ENCODE measurements at places on chromosomes 7 and 10.
A peak's percentile ranks its signal among the peaks of the same experiment; 100 is the strongest.

DNA sequence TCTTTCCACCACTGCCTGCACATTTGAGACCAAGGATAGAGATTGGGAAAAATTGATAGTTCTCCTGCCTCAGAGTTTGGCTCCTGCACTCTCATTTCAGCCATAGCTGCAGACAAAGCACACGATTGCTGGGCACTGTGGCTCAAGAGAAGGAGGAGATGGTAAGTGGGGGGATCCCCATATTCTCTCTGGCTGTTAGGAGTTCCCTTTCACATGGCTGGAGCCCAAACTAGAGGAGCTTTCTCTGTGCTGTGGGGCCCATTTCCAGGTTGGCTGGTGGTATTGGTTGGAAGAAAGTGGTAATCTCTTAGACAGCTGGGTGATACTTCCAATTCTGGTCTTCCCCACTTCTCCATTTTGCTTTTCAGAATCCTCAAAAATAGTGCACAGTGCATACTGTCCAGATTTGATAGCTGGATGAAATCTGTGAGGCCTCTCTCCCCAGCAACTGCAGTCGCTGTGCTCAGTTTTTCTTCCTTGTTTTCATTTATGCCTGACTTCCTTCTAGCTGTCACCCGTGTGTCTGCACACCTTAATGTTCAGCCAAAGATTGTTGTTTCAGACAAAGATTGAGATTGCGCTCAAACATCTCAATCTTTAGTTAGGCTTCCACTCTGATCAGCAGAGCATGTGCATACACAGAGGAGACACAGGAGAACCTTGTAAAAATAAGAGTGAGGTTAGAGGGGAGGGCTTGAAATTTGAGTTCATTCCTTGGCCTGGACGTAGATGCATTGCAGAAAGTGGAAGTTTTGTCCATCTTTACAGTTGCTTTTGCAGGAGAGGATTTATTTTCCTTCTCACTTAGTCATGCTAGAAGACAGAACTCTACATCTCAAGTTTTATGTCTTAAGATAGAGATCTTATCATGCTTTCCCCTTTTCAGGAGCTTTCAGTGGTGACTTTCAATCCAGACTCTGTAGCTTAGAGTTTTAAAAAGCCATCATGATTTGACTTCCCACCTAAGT, 28.6 kb downstream of the RABGEF1 start:
- no peak for DNase-seq
- no peak overlapping the region for H3K4me3 ChIP-seq
- H3K27me3 ChIP-seq: no peaks in the 10 kb centered on the region
- peaks cover 29% of the 10 kb centered on the region for H3K4me1 ChIP-seq

- no peak overlapping the region for H3K4me3 ChIP-seq
- no peaks in the 10 kb centered on the region for H3K4me1 ChIP-seq
- H3K27ac ChIP-seq: no peak overlapping the region
Measured at GRCh38 chr7:91342346-91342745, 78.1 kb downstream of the FZD1 start.

DNA sequence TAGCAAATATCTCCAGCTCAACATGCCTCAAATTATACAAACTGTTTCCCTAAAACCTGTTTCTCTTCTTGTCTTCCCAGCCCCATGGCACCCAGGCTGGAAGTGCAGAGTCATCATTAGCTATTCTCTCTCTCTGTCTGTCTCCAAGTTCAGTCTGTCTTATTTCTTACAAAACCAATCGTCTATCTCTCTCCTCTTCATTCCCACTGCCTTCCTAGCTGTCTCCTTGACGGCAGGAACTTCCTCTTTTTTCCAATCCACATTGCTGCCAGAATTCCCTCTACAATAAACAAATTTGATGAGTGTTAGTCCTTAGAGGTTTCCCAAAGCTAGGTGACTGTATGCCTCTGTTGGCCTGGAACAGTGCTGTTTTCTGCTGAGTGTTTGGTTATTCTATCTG, 14.9 kb upstream of the ZNRF2 start:
- DNase-seq: no peak
- no peaks in the 10 kb centered on the region for H3K36me3 ChIP-seq
- H3K27ac ChIP-seq: no peak overlapping the region
- H3K4me1 ChIP-seq: no peaks in the 10 kb centered on the region

- no peak overlapping the region for H3K27ac ChIP-seq
- DNase-seq: no peak
- no peaks in the 10 kb centered on the region for H3K4me1 ChIP-seq
- no peaks in the 10 kb centered on the region for H3K27me3 ChIP-seq
Measured at GRCh38 chr10:56537984-56538383, 176.9 kb upstream of the ZWINT start.

DNA sequence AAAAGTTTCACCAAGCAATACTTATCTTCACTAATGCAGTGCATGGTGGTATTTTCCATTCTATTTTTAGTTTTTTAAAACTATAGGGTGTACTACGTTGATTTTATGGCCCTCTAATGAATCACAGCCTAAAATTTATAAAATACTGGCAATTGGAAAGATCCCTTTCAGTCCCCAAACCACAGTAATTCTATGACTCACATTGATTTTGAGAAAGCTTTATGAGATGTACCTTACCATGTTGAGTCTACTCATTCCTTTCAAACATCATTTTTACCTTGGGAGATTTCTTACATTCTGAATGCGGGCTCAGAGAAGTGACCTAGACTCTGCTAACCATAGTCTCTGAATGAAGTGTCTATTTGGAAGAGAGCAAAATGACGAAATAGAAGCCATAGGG, 141.6 kb downstream of the GPR85 start:
- no peak overlapping the region for H3K27ac ChIP-seq
- no peak overlapping the region for H3K4me3 ChIP-seq
- no peak for DNase-seq

GRCh38 chr10:33899578-33900531, 565.4 kb upstream of the NRP1 start:
- no peak overlapping the region for H3K4me3 ChIP-seq
- H3K4me1 ChIP-seq: no peaks in the 10 kb centered on the region
- H3K36me3 ChIP-seq: no peaks in the 10 kb centered on the region
- no peak for DNase-seq
- H3K27ac ChIP-seq: no peak overlapping the region

- no peaks in the 10 kb centered on the region for H3K36me3 ChIP-seq
- H3K4me1 ChIP-seq: no peaks in the 10 kb centered on the region
- peaks cover 26% of the 10 kb centered on the region for H3K27me3 ChIP-seq
Measured at GRCh38 chr10:14356921-14357320, 26.2 kb upstream of the FRMD4A start.

- DNase-seq: no peak
- H3K27ac ChIP-seq: no peak overlapping the region
- no peaks in the 10 kb centered on the region for H3K36me3 ChIP-seq
- no peak overlapping the region for H3K4me3 ChIP-seq
- no peaks in the 10 kb centered on the region for H3K4me1 ChIP-seq
- peaks cover 18% of the 10 kb centered on the region for H3K27me3 ChIP-seq
Measured at GRCh38 chr10:3502673-3503072, 282.3 kb downstream of the KLF6 start.

- H3K27ac ChIP-seq: no peak overlapping the region
- no peaks in the 10 kb centered on the region for H3K27me3 ChIP-seq
- no peak overlapping the region for H3K4me3 ChIP-seq
- DNase-seq: no peak
- H3K36me3 ChIP-seq: no peaks in the 10 kb centered on the region
Measured at GRCh38 chr7:82810558-82811259, 352.0 kb downstream of the PCLO start.

GRCh38 chr10:125249948-125250347, 89.6 kb upstream of the CTBP2 start:
- H3K27me3 ChIP-seq: no peaks in the 10 kb centered on the region
- no peak overlapping the region for H3K27ac ChIP-seq
- DNase-seq: no peak
- H3K4me1 ChIP-seq: no peaks in the 10 kb centered on the region

GRCh38 chr7:30168835-30169573, 34.2 kb downstream of the MTURN start:
- no peak overlapping the region for H3K27ac ChIP-seq
- H3K27me3 ChIP-seq: no peaks in the 10 kb centered on the region
- H3K36me3 ChIP-seq: no peaks in the 10 kb centered on the region
- H3K4me3 ChIP-seq: no peak overlapping the region
- DNase-seq: no peak

- peak; percentile 18 for DNase-seq
- H3K27me3 ChIP-seq: no peaks in the 10 kb centered on the region
- H3K36me3 ChIP-seq: no peaks in the 10 kb centered on the region
- no peak overlapping the region for H3K27ac ChIP-seq
- H3K4me3 ChIP-seq: no peak overlapping the region
- no peaks in the 10 kb centered on the region for H3K4me1 ChIP-seq
Measured at GRCh38 chr10:112565434-112566053, 118.5 kb downstream of the VTI1A start.

DNA sequence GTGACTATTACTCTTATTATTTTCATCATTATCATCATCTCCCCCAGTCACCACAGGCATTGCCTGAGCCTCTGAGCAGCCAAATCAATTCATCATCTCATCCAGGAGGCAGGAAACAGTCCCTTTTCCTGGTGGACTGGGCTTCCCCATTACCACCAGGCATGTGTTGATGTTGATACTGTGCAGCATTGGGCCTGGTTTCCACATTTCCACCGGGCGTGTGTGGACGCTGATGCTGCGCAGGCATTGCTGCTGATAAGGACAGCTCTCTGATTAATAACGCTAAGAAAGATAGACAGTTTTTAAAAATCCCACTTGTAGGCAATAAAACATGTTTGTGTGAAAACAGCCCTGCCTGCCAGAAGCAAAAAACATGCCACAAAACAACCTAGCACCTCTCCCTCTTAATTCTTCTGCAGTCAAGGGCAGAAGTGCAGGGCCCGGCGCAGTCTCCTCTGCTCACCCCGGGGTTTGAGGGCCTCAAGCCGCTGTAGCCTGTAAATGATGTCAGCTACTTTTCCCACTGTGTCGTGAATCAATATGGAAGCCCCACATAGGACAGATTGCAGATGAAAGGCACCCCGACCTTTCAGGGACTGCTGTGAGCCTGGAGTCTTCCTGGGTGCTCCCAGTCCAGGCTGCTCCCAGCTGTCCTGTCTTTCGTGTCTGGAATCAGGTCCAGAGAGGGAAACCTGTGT, 216.0 kb downstream of the WDR37 start:
- no peaks in the 10 kb centered on the region for H3K4me1 ChIP-seq
- H3K36me3 ChIP-seq: no peaks in the 10 kb centered on the region
- H3K4me3 ChIP-seq: no peak overlapping the region
- no peak overlapping the region for H3K27ac ChIP-seq
- H3K27me3 ChIP-seq: peaks cover 9% of the 10 kb centered on the region

DNA sequence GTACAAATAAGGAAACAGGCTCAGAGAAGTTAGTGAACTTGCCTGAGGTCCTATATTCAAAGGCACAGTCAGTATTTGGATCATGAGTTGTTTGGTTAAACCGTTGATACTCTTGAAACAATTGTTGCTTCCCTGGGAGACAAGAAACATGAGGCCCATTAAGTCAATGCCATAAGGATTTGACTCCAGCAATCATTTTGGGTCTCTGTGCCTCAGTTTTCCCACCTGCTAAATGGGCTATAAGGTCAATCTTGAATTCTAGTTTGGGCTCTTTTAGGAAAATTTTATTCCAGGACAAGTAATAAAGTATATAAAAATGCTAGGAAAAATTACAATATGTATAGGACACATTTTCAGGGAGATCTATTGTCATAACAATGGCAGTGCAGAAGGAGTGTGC, 202.1 kb downstream of the TMEM26 start:
- peaks cover 4% of the 10 kb centered on the region for H3K27me3 ChIP-seq
- no peak overlapping the region for H3K27ac ChIP-seq
- no peak for DNase-seq
- no peak overlapping the region for H3K4me3 ChIP-seq
- no peaks in the 10 kb centered on the region for H3K36me3 ChIP-seq
- H3K4me1 ChIP-seq: no peaks in the 10 kb centered on the region

- H3K27me3 ChIP-seq: no peaks in the 10 kb centered on the region
- H3K36me3 ChIP-seq: peaks cover 27% of the 10 kb centered on the region
- no peak overlapping the region for H3K4me3 ChIP-seq
- no peak overlapping the region for H3K27ac ChIP-seq
- DNase-seq: no peak
Measured at GRCh38 chr10:13634207-13634606, 47.4 kb downstream of the PRPF18 start.
